ENCODE measurements at places on chromosomes 4 and X.
A peak's percentile ranks its signal among the peaks of the same experiment; 100 is the strongest.

DNA sequence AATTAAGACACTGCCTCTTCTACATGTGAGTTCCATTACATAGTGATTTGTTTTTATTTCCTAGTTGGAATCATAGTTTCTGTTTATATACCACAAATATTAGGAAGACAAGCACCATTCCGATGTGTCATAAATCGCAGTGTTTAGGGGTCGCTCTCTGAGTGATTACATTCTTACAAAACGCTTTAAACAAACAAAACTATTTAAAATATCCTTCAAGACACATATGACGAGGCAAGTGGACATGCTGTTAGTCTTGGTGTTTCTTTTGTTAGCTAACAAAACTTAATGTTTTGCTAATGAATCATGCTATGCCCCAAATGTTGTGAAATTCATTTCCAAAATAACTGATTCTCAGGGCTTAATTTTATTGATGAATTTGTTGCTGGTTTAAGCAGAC, 1219.3 kb upstream of the PRKX start:
- no peak for DNase-seq

DNA sequence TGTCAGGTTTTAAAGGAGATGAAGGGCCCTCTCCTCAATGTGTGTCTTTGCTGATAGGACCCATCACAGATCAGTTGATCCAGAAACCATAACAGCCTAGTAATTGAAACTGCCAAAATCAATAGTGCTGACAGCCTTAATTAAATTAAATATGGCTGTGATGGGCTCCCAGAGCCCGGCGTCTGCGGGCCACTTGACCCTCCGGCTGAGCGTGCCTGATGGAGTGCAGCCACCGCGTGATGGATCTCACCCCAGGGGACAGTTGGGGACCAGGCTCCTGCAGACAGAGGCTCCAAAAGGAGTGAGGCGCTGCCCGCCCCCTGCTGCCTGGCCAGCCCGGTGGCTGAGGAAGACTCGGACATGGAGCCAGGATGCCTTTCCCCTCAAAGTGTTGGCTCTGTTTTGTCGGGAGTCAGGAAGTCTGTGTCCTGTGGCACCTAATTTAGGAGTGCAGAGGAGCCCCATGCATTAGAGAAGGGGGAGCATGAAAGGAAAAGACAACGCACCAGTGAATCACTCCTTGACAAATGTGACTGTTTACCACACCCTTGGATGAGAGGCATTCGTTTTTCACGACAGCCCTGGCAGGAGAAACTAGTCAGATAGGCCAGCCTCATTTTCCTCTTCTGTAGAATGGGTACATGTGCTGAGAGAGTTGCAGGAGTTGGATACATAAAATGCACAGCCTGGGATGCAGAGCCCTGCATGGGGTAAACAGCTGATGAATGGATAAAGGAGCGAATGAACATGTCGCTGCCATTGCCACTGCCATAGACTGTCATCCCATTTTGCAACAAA, 40.9 kb upstream of the MSX1 start:
- no peak for DNase-seq

DNA sequence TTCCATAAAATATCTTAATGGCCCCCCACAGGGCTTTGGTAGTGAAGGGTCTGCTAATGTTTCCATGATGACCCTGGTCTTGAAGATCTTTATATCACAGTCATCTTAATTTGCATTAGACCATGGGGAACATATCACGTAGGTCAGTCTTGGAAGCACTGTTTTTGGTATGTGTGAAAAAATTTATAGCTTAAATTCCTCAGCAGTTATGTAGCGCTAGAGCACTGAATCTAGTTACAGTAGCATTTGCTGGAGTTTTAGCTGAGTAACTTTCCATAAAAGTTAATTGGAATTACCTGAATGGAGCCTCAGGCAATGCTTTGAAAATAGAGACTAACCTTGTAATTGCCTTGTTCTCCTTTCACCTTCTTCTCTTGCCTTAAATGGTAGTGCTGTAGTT, 648.8 kb downstream of the IQCM start:
- DNase-seq = no peak

GRCh38 chr4:52932591-52933470, 70.7 kb downstream of the RASL11B start:
- no peak for DNase-seq

DNA sequence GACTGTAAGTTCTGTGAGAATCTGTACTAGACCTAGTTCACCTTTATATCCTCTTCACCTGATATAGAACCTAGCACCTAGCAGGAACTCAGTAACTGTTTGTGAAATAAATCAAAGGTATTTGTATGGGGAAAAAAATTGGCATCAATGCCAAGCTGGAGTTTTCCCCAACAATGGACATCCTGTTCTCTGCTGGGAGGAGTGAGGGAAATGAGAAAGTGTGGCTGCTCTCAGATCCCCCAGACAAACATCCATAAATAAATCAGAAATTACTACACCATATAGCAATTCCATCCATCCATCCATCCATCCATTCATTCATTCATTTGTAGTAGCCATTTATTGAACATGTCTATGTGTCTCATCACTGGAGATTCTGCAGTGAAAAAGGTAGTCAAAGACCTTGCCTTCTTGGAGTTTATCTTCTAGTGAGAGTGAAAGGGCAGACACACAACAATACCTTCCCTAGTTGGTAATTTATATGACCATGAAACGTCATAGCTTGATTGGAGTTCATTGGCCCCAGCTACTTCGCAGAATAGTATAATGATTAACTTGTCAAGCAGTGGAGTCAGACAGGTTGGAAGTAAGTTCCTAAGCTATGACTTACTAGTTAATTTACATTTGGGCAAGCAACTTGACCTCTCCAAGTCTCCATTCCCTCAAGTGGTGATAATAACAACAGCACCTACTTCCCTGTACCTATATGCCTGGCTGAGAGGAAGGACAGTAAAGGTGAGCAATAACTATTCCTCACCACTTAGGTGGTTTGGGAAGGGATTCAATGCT, 98.7 kb upstream of the KIT start:
- no peak for DNase-seq

DNA sequence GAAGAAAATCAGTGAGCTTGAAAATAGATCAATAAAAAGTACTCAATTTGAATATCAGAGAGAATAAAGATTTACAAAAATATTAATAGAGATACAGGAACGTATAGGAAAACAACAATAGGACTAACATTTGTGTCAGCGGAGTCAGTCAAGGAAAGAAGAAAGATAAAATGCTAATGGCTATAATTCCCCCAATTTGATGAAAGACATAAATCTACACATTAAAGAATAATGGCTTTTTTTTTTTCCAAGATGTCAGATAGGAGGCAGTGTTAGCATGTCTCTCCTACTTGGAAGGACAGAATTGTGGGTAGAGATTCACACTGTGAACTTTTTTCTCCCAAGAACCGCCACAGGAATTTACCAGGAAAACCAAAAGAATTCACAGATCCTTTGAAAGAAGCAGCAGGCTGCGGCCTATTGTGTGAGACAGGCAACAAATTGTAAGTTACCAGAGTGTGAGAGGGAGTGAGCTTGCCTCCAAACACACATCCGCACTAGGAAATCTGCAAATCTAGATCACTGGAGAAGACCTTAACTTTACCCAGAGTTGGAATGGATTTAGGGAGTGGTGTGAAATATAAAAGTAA, 249.9 kb downstream of the PRDM5 start:
- DNase-seq = no peak

DNA sequence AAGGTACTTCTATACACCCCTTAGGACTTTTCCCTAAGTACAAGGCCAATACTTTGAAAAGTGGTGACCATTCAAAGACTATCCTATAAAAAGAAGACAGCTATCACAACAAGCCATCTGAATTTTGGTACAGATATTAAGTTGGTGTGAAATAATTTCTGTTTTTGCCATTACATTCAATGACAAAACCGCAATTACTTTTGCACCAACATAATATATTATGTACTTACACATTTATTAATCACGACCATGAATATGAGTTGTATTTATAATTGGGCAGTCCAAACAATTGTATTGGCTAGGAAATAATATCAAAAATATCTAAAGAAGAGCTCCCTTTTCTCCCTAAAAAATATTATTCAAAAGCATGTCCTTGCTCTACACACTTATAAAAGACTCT, 215.7 kb downstream of the TMA16 start:
- no peak for DNase-seq

DNA sequence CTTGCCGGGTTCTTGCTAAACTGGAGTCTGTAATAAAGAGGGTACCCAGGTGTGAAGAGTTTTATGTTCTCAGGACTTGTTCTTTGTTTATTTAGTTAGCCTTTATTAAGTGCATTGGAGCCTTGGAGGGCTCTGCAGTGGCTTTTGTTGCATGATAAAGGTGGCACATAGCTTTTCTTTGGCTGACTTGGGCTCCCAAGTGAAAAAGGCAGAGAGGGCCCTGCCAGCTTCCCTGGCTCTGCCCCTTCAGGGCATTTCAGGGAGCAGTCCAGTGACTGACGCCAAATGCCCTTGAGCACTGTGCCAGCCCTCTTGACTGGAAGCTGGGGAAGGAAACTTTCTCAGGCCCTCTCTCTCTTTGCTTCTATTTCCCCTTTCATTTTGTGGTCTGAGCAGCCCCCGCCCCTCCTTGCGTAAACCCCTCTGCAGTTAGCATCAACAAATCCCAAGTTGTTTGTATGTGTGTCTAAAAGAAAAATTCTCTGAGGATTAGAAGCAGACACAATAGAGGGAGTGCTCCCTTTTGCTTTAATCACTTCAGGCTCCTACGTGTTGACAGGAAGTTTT, 152.2 kb downstream of the NHS start:
- DNase-seq = no peak

DNA sequence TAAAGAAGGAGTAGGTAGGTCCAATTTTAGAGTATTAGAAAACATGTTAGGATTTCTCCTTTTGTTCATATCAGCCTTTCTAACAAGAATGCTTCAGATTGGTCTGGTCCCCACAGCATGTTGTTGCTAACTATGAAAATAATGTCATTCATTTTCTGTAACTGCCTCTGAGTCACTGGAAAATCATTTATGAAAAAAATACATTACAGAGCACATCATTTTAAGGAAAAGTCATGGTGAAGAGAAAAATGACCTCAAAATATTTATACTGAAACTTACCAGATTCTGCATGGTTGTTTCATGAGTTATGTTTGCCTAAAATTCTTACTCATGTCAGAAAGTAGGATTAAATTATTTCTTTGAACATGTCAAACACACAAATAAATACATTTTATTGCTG, 35.2 kb downstream of the DTHD1 start:
- DNase-seq = no peak

- DNase-seq = no peak
Observed at GRCh38 chrX:10754445-10754844, 134.1 kb upstream of the MID1 start.

DNA sequence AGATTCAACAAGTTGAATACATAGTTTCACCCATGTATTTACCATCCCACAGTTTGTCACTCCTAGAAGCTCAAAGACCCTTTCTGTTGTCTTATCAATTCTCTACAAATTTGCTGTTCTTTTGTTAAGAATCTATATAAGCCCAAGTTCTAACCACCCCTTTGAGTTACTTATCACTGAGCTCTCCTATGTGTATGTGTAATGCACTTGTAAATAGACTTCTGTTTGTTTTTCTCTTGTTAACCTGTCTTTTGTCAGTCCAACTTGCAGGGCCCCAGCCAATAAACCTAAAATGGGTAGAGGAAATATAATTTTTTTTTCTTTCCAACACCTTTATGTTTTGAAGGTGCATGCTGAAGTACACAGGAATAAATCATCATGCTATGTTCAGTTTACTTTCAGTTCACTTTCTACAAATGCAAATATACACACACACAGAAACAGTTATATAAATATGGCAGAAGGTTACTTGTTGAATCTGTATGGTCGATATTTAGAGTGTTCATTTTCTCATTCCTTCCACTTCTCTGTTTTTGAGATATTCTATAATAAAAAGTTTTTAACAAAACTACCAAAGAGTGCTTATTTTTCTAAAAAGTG, 22.3 kb upstream of the CLOCK start:
- DNase-seq = no peak

GRCh38 chrX:43423876-43424275, 232.2 kb upstream of the MAOA start:
- no peak for DNase-seq

- DNase-seq = no peak
Observed at GRCh38 chrX:1292575-1293290, 24.1 kb downstream of the CSF2RA start.

- no peak for DNase-seq
Observed at GRCh38 chr4:189147005-189147929, 793.4 kb upstream of the FRG1 start.

- DNase-seq = no peak
Observed at GRCh38 chr4:168882650-168883233, 127.3 kb downstream of the CBR4 start.

DNA sequence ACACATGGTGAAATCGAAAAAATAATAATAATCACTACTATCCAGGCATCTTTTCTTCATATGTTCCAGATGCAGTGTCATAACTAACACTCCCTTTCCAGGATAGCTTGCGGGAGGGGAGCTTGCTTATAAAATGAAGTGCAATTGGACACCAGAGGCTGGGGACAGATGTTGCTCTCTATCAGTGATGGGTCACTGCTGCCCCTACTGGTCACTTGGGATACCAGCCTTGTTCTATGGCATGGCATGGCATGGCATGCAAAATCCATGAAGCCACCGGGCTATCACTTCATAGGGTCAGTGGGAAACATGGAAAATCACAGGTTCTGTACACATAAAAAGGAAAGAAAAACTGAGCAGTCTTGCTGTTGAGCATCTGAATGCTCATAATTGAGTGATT, 168.1 kb downstream of the GLRA2 start:
- DNase-seq = no peak

GRCh38 chr4:1357356-1358248, 10.6 kb downstream of the UVSSA start:
- no peak for DNase-seq

GRCh38 chr4:102247041-102247440, 98.2 kb downstream of the SLC39A8 start:
- DNase-seq = no peak

DNA sequence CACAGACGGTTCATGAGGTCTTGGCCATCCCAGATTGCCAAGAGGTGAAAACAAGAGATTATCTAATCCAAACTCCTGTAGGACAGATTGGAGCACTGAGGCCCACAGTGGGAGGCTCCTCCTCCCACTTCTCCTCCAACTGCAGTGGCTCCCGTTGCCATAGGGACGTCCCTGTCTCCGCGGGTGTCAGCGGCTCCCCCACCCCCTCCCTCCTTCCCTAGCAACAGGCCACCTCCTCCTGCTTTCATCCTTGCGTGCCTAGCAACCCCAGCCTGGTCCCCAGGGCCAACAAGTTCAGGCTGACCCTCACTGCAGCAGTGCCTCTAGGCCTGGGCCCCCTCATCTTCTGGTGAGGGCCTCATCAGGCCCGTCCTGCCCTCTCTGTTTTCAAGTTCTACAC, 6.8 kb upstream of the IQSEC2 start:
- DNase-seq = peak; percentile 20

GRCh38 chr4:16894406-16894805, 4.0 kb downstream of the LDB2 start:
- DNase-seq = no peak

- no peak for DNase-seq
Observed at GRCh38 chrX:84710611-84711010, 208.4 kb upstream of the HDX start.

GRCh38 chr4:137390707-137391106, 141.6 kb downstream of the PCDH18 start:
- no peak for DNase-seq
